ENCODE measurements at places on chromosomes 7 and 10.

GRCh38 chr7:9091282-9091681, 657.9 kb downstream of the NXPH1 start:
- DNase-seq = no peak

DNA sequence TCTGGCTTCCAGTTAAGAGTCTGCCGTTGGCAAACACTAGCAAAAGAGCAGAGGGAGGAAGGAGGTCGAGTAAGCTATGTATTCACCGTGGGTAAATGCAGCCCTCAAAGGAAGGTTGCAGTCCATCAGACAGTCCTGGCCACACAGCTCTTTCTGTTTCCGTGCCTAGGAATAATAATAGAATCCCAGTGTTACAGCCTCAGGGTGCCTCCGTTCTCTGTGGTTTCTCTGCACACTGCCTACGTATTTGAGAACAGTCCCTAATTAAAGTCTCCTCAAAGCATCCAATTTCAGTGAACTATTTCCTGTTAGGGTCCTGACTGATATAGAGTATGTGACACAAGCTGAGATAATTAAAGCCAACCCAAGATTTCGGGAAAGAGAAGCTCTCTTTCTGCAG, 176.7 kb downstream of the GPAM start:
- DNase-seq = no peak

GRCh38 chr7:96321658-96322372, at the start of gene SLC25A13:
TSS of gene SLC25A13 (minus strand) at chr7:96322098. CDS start at chr7:96321956, 142 bp downstream.
- peak; percentile 83 for DNase-seq

DNA sequence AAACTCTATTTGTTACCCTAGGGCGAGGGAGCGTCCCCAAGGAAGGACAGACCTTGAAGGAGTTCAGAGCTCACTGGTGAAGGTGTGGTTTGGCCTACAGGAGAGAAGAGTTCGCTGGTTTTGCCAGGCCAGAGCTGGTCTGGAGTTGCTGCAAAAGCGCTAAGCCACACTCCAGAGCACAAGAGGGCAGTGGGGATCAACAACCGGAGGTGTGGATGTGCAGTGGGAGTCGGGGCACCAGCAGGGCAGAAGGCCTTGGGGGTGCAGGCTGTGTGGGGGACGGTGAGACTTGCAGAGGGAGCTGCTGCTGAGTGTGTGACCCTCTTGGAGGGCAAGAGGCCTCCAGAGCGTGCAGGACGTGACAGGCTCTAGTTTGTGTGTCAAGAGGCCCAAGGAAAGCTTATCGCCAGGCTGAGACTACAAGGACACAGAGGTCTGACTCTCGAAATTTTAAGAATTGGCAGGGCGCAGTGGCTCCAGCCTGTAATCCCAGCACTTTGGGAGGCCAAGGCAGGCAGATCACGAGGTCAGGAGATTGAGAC, 14.3 kb upstream of the CUL1 start:
- DNase-seq = no peak

- no peak for DNase-seq
Measured at GRCh38 chr10:132657748-132658147, 120.2 kb downstream of the INPP5A start.

- DNase-seq = no peak
Measured at GRCh38 chr7:99829524-99830160, 1.8 kb downstream of the CYP3A43 start.

GRCh38 chr10:131689486-131689885, 211.3 kb upstream of the PPP2R2D start:
- no peak for DNase-seq

DNA sequence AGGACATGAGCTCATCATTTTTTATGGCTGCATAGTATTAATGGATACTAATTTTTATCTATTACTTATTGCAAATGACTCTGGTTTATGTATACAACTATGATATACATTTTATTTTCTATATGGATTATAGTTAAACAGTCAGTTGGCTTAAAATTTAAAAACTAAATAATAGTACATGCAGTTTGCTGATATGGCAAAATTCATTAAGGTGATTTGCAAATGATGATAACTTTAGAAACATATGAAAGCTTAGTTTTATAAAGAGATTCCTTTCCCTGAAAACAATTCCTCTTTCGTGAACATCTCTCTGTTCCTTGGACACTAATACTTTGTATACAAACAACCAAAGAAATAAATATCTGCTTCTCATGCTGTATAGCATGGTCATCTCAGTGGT, 165.5 kb upstream of the SEMA3E start:
- DNase-seq = no peak

GRCh38 chr7:25496476-25497368, 268.4 kb upstream of the NPVF start:
- DNase-seq = peak; percentile 74

DNA sequence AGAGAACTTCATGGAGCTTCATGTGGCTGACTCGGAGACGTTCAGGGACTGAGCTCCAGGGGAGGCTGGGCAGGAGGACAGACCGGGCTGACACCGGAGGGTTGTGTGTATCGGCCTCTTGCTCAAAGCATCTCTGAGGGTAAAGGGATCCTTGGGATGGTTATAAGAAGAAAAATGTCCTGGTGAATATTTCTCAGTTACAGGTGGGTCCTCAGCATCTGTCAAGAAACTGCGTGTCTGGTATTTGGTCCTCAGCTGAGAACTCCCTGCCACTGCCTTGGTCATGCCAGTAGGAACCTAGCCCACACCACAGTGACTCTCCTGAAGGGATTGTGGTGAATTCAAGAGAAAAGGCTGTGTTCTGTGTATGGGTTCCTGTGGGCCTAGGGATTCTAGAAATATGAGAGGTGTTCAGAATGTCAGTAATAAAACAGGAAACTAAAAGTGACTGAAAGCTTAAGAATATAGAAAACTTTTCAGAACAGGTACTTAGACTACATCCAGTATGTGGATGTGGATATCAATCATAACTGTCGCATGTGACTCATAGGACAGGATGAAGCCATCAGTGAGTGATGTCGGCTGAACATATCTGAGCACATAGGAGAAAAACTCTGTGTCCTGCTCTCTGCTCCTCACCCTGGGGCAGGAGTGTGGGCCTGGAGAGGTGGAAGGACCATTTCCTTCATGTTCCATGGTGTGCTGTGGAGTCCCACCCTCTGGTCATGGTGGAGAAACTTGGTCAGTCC, 28.4 kb downstream of the MBL2 start:
- DNase-seq = no peak

- no peak for DNase-seq
Measured at GRCh38 chr10:78445308-78445707, 411.6 kb downstream of the RPS24 start.

GRCh38 chr7:155921804-155922066, 109.5 kb upstream of the SHH start:
- DNase-seq = no peak

- DNase-seq = no peak
Measured at GRCh38 chr7:110944966-110945644, 145.8 kb upstream of the LRRN3 start.

DNA sequence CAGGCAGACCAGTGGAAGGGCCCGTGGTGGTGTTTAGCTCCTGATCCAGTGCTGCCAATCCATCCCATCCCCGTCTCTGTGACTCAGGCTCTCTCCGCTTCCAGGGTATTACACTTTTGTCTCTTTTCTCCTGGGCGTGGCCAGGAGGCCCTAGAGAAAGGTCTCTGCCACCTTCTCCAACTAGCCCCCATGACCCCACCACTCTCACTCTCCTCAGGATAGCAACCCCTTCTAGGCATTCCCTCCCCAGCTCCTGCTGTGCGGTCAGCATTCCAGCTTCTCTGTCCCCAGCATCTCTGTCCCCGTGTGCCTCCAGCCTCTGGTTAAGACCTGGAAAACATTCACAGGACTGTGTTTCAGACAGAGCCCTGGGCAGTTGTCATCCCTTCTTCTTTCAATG, 36.2 kb upstream of the R3HCC1L start:
- DNase-seq = no peak

DNA sequence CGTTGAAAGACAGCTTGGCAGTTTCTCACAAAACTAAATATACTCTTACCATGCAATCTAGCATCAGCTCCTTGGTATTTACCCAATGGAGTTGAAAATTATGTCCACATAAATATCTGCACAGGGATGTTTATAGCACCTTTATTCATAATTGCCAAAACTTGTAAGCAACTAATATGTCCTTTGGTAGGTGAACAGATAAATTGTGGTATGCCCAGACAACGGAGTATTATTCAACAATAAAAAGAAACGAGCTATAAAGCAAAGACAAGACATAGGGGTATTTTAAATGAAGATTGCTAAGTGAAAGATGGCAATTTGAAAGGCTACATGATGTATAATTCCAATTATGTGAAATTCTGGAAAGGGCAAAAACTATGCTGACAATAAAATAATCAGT, 162.5 kb upstream of the PTN start:
- no peak for DNase-seq

- DNase-seq = no peak
Measured at GRCh38 chr10:112340601-112341000, 33.3 kb upstream of the ACSL5 start.

GRCh38 chr10:70440296-70441160, 953 bp downstream of the NODAL start:
- no peak for DNase-seq

GRCh38 chr10:30353851-30354250, 4.8 kb upstream of the MTPAP start:
- DNase-seq = no peak

- no peak for DNase-seq
Measured at GRCh38 chr7:123715799-123716198, 33.0 kb downstream of the WASL start.

- peak; percentile 2 for DNase-seq
Measured at GRCh38 chr7:86733783-86734182, 90.1 kb downstream of the GRM3 start.

DNA sequence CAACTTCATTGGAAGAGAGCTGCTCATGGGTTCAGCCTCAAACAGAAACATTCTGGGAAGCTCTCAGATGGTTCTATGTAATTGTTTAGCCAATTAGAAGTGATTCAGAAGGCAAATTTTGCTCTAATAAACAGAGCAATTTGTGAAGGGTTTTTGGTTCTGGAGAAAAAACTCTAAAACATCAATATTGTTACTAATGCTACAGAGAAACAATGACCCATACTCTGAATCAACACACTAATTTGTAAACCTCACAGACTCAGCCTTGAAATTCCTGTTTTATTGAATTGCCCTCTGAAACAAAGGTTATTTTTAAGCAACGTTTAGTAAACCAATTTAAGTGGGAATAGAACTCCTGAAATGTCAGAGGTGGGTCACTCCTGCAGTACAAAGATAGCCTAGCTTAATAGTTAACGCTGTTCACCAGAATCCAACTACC, 171.6 kb upstream of the SVIL start:
- DNase-seq = no peak

DNA sequence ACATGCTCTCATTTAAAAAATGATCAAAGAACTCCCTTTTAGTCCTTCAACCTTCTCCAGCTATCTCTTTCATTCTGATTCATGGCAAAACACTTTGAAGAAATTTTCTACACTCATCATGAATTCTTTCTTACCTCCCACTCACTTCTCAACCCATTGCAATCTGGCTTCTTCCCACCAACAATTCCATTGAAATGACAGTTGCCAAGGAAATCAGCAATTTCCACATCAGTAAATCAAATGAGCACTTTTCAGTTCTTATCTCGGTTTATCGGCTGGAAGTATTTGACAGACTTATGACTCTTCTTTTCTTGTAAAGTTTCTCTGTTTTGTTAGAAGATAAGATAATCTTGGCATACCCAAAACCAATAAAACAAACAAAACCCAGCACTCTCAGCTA, 99.1 kb upstream of the CACNA2D1 start:
- DNase-seq = no peak

DNA sequence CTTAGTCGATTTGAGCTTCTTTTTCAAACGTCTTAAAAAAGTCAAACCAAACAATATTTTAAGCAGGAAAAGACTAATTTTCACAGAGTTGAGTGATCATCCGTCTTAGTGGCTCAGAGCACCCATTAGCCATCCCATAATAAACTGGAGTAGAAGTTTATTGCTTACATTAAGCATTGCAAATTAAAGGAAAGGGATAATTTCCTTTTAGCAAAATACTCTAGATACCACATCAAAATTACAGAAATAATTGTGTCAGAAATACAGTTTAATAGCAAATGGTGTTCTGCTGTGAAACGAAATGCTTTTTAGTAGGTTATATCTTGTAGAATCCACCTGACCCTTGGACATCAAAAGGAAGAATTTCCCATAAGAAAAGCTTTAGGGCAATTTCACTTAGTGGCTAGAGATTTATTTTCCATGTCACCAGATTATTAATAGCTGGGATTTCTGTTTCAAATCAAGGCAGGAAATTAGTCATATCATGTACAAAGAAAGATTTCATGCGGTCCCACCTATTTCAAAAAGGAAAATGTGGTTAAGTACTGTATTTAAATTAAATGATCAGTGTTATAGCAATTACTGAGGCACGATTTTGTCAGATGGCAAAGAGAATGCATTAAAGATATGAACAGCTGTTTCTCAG, 96.2 kb downstream of the NPTX2 start:
- no peak for DNase-seq

GRCh38 chr10:19730907-19731217, 85.4 kb upstream of the PLXDC2 start:
- no peak for DNase-seq

DNA sequence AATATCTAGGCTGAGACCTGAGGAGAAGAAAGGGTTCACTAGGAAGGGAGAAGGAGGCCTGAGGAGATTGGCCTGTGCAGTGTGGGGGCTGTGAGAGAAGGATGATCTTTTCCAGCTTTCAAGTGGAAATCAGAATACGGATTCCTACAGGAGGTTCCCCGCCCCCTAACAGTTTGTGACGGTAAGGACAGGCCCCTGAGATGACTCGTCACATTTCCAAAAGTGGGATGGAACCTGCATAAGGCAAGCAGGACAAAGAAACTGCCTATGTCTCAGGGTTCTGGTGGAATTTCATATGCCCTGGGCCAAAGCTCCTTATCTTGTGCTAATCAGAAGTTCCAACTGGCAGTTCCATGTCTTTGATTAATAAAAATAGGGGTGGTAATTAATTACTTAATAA, 275.6 kb downstream of the SNX10 start:
- no peak for DNase-seq

- peak; percentile 32 for DNase-seq
Measured at GRCh38 chr7:80815733-80816132, 103.1 kb downstream of the SEMA3C start.

GRCh38 chr10:79137826-79138225, 69.1 kb downstream of the ZMIZ1 start:
- peak; percentile 86 for DNase-seq

- DNase-seq = no peak
Measured at GRCh38 chr10:11842411-11842810, 19.3 kb downstream of the PROSER2 start.

GRCh38 chr10:88702848-88703597, 3.0 kb upstream of the LIPK start:
- no peak for DNase-seq

DNA sequence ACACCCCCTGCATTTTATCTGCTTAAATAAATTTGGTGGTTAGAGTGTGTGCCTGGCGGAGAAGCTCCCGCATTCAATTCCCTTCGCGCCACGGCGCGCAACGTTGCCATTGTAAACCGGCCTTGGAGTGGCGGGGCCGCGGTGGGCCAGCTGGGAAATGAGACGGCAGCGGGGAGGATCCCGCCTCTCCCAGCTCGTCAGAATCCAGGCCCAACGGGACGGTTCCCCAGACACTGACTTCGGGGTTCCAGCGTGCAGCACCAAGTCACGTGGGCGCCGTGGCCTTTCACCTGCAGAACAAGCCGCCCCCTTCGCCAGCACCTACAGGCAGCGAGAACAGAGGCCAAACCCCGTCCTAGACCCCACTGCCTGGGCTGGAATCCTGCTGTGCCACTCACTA, 103.4 kb downstream of the GRID1 start:
- DNase-seq = no peak

Measured in HL-60 (cell line).